ENCODE measurements at places on chromosomes 12 and 14. TPM values are rescaled to one million over a fixed set of nuclear protein-coding genes. Genes with fewer than 3 reads are reported as not detected.

AQP2 gene
- polyA plus RNA-seq: not detected

- H3K27me3 ChIP-seq: no peaks in the 10 kb centered on the region
- H3K4me1 ChIP-seq: peaks cover 6% of the 10 kb centered on the region
- no peak for DNase-seq
Measured at GRCh38 chr12:62291864-62292760, 31.9 kb downstream of the USP15 start.

DNA sequence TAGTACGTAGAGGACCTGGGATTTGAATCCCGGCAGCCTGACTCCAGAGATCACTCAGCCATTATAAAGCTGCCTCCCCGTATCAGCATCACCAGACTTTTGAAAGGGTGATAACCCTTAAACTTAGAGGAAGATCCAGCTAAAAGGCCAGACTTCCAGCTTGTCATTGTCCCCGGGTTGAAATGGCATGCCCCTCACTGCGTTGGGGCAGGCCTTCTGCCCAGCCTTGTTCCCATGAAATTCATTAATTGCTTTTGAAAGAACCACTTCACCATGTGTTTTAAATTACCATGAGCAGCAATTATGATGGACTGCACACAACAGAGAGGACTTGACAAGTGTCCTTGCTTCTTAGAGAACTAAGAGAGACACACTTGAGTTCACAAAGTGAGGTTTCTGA is 269.6 kb upstream of the CRY1 start:
- H3K4me3 ChIP-seq: no peak overlapping the region
- DNase-seq: no peak
- H3K36me3 ChIP-seq: no peaks in the 10 kb centered on the region
- H3K27me3 ChIP-seq: no peaks in the 10 kb centered on the region
- H3K4me1 ChIP-seq: no peaks in the 10 kb centered on the region

DNA sequence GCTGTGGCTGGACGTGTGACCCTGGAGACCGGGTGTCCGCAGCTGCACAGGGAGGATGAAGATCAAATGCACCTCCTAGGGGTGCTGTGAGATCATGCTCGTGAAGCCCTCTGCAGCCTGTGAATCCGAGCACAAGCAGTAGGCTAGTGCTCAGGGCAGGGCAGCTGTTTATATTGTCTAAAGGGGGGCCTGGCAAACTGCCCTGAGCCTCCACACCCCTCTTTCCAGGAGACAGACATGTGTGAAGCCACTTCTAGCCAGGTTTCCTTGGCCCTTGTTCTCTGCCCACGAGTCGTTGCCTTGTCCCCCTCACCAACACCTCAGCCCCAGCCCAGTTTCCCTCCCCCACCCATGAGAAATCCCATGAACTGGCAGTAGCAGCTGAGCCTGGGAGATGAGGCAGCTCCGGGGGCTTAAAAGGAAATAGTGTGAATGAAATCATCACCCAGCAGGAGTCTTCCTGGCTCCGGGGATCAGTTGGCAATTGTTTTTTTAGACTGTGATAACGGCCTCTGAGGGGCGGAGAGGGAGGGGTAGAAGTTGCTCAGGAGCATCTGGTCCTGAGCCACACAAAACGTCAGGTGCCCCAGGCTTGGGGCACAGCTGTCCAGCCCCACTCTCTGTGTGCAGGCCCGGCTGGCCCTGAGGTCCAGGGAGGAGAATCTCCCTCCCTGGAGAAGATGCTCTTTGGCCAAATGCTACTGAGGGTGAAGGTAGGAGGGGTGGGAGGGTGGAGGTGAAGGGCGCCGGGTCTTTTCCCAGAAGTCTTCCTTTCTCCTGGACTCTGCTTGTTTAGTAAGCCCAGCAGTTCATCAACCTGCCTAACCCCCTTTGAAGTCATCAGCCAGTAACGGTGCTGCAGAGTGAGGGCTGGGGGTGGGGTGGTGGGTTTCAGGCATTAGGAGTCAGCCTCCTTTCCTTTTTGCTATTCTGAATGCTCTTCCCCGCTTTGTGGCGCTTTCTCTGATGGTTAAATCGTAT is 4.0 kb downstream of the FGF6 start:
- no peaks in the 10 kb centered on the region for H3K27me3 ChIP-seq
- H3K27ac ChIP-seq: no peak overlapping the region
- DNase-seq: no peak
- H3K4me3 ChIP-seq: no peak overlapping the region

DNA sequence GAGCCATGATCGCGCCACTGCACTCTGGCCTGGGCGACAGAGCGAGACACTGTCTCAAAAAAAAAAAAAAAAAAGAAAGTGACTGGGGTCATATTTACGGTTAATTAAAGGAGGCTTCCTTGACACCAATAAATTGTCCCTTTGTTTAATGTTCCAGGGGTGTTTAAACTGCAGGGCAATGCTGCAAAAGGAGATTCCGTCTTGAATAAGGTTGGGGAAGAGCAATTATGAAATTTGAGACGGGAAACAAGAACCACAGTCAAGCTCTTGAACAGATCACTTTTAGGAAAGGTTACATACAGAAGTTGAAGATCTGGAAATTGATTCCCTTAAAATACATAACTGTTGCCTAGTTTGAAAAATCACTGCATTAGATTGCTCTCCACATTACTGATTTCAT is 292.9 kb downstream of the DAD1 start:
- no peak for DNase-seq
- no peaks in the 10 kb centered on the region for H3K4me1 ChIP-seq
- no peaks in the 10 kb centered on the region for H3K27me3 ChIP-seq

DNA sequence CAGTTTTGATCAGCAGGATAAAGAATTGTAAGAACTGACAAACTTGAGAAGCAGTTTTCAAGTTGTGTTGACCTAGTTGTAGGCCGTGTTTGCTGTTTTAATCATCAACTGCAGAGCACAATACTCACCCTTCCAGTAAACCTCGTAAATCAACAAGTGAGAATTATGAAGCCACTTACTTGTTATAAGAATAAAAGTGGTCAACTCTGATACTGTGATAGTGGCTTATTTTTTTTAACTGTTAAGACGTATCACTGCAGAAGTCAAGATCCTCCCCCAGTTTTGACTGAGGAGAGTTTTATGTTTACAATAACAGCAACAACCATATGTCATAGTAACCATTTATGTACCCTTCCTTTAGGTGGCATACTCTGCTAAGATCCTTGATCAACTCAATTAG is 100.8 kb upstream of the DACT1 start:
- H3K4me1 ChIP-seq: peaks cover 54% of the 10 kb centered on the region
- H3K4me3 ChIP-seq: no peak overlapping the region
- no peaks in the 10 kb centered on the region for H3K27me3 ChIP-seq
- no peaks in the 10 kb centered on the region for H3K36me3 ChIP-seq
- H3K27ac ChIP-seq: no peak overlapping the region
- no peak for DNase-seq

DNA sequence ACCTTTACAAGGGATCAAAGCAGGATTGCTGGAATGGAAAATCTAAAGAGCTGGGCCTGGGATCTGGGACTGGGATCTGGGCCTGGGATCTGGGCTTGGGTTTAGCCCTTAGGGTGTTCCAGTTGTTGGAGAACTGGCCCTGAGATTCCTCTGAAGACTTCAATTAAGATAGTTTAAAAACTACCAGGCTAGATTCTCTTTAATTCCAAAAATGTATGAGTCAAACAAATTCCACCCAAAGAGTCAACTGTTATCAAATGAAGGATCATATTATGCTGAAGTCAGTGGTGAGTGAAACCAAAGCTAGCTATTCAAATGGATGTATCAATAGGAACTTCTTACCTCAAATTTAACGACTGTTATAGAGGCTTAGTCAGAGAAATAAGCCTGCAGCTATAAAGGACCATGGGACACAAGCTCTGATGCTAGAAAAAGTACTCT is 40.5 kb downstream of the LIMA1 start:
- DNase-seq: no peak
- no peak overlapping the region for H3K4me3 ChIP-seq
- peaks cover 12% of the 10 kb centered on the region for H3K4me1 ChIP-seq
- H3K36me3 ChIP-seq: no peaks in the 10 kb centered on the region

All from cardiac muscle cell (in vitro differentiated cells and primary cell).